ENCODE measurements at places on chromosomes 11 and 22.
A peak's percentile ranks its signal among the peaks of the same experiment; 100 is the strongest.

GRCh38 chr11:33575311-33575710 lies 125.3 kb downstream of the C11orf91 start:
- DNase-seq, result no peak

DNA sequence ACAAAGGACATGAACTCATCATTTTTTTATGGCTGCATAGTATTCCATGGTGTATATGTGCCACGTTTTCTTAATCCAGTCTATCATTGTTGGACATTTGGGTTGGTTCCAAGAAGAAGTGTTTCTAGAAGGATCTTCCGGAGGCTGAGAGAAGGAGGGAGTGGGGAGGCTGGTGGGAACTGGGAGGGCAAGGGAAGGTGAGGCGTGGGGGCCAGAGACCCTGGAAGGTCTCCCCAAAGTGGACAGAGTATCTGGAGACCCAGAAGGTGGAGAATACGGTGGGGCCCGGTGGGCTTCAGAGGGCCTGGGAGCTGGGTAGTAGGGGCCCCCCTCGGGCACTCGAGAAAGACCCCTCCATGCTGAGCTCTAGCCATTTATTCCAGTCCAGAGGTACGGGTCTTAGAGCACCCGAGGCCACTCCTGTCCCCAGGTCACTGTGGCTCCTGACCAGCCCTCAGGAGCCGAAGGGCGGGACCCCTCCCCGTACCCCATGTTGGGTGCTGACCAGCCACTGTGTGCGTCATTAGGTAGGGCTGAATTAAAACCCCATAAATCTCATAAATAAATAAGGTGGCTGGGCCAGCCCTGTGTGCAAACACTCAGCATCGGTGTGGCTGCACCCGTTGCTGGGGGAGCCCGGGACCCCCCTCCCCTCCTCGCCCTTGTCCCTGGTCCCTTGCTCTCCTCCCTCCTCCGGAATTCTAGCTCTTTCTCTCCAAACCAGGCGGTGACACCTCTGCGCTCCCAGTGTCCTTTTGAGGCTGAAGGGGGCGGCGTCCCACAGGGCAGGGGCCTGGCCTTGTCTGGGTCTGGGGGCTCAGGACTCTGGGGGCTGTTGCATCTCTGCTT lies 38.8 kb upstream of the MUC5AC start:
- no peak for DNase-seq

DNA sequence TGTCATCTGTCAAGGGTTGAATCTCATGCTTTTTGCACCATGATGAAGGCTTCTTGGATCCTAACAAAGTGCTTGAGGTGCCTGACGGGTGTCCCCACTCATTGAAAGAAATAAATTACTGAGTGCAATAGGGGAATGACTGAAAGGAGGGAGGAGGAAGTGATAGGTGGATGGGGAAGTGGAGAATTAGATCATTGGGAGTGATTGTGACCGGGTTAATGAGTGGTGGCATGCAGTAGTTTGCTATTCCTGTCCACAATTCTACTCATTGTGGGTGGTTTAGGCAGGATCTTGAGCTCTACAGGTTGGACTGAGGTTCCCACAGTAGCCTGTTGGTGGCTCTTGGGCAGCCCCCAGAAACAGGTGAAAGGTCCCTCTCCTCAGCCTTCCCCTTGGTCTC lies 44.3 kb downstream of the THAP12 start:
- DNase-seq, result no peak

GRCh38 chr11:10092426-10092825 lies 201.6 kb downstream of the SBF2 start:
- no peak for DNase-seq

DNA sequence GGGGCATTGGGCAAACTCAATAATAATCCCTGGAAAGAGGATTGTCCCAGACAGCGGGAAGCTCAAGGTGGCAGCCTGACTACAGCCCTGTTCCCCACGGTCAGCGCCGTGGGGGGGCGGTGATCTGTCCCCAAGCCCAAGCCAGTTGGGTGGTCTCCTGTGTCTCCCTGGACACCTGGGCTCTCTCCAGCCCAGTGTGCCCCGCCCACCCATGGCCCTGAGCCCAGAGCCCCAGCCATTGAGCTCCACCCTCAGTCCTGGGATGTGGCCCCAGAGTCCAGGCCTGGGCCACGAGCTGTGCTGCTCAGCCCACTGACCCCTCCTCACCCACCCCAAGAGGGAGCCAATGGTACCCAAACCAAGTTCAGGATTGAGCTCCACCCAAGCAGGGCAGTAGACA lies 27.9 kb upstream of the PDE2A start:
- DNase-seq, result no peak

- peak; percentile 23 for DNase-seq
Observed at GRCh38 chr11:15941206-15941770, 415.1 kb downstream of the SOX6 start.

DNA sequence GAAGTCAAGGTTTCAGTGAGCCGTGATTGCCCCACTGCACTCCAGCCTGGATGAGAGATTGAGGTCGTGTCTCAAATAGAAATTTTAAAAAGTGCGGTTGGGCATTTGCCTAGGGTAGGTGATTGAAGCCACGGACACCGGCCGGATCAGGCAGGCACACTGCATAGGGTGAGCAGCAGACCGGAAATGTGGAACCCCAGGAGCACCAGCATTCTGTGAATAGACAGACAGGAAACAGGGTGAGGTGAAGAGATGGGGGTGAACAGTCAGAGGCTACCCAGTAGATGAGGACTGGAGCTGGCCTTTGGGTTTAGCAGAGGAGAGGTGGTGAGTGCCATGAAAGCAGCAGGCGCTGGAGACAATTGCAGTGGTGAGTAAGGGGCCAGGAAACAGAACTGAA lies 43.5 kb downstream of the PPFIA1 start:
- DNase-seq, result no peak

DNA sequence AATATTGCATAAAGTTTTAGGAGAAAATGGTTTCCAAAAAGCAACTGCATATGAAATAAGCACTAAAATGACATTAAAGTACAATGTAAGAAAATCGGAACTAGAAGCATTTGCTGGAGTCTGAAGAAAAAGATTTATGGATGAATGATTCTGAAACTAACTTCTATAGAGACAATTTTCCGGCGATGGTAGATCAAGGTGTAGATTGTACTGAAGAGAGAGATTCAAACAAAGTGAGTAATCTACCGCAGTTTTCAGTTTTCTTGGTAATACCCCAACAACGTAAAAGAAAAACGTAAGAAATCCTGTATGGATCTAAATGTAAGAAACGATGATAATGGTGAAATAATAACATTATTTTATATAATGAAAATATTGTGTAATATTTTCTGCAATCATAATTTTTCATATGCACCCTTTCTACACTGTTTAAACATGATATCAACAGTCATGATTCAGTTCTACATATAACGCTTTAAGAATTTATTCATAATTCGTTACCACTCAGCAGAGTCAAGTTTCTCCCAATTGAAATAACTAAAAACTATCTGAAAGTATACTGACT lies 1.8 kb upstream of the CDPF1 start:
- no peak for DNase-seq

DNA sequence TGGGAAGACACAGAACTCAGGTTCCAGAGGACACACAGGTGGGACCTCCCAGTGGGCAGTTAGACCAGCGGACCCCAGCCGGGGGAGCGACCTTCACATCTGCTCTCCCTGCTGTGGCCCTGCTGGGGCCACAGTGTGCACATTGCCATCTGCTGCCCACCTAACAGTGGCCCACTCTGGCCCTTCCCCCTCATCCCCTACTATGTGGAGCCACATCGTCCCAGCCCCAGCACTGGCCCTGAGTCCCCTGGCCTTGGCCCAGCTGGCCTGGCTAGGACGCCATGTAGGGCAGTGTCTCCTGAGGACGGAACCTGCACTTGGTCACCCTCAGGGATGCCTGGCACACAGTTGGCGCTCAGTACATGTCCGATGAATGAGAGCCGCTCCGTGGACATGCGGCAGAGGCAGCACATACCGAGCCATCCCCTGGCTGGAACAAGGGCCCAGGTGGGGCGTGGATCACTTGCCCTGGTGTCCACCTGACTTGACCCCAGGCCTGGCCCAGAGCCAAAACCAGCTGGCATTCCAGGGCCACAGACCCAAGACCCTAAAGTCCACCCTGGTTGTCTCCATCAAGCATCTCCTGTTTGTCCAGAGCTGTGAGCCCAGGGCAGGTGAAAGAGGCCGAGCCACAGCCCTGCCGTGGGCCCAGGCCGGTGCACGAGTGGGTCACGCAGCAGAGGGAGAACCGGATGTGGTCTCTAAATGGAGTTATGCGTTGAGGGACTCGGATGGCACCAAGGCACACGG lies 93.1 kb upstream of the FGF3 start:
- no peak for DNase-seq

GRCh38 chr11:113587308-113587739 lies 112.1 kb upstream of the DRD2 start:
- peak; percentile 3 for DNase-seq

- peak; percentile 53 for DNase-seq
Observed at GRCh38 chr22:24803064-24803542, 2.9 kb upstream of the SGSM1 start.

DNA sequence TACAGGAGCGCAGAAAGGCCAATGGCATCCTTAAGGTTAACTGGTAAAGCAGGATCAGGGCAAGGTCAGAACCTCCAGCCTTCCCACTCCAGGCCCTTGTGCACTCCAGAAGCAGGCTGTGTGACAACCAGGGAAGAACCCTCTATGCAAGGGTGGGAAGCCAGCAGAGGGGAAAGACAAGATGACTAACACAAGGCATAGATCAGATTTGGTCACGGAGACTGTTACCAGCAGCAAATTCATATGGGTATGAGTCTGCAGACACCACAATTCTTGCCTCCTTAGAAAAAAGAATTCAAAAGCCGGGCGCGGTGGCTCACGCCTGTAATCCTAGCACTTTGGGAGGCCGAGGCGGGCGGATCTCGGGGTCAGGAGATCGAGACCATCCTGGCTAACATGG lies 39.8 kb upstream of the MTNR1B start:
- peak; percentile 4 for DNase-seq

DNA sequence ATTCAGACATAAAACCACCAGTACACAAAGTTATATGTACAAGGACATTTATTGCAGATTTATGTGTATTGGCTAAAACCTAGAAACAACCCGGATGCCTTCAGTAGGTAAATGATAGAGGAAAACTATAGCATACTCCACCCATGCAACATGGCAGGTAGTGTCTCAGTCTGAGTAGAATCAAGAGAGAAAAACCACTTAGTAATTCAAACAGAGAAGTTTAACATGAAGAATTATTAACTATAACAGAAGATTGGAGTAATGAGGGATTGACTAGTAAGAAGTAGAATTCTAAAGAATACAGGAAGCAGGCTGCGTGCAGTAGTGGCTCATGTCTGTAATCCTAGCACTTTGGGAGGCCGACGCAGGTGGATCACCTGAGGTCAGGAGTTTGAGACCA lies 16.2 kb upstream of the SPTY2D1 start:
- no peak for DNase-seq

DNA sequence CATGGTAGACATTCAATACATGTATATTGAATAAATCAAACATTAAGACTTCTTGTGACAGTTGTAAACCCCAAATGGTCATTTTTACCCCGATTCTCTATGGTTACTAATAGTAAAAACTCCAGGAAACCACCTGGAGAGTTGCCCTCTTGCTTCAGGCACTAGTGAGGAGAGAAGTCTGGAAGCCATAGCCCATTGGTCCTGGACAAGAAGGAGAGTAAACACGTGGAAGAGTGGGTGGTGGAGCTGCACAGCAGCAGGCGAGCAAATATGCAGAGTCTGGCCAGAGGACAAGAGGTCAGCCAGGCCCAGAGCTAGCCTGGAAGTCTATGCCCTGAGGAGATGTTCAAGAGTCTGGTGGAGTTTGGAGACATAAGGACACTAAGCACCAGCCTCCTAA lies 17.7 kb downstream of the DCHS1 start:
- DNase-seq, result peak; percentile 34

- no peak for DNase-seq
Observed at GRCh38 chr11:131530407-131530806, 160.0 kb downstream of the NTM start.

- no peak for DNase-seq
Observed at GRCh38 chr11:111194860-111195568, 50.5 kb upstream of the POU2AF2 start.

- DNase-seq, result no peak
Observed at GRCh38 chr11:90542092-90542491, 319.2 kb upstream of the CHORDC1 start.

DNA sequence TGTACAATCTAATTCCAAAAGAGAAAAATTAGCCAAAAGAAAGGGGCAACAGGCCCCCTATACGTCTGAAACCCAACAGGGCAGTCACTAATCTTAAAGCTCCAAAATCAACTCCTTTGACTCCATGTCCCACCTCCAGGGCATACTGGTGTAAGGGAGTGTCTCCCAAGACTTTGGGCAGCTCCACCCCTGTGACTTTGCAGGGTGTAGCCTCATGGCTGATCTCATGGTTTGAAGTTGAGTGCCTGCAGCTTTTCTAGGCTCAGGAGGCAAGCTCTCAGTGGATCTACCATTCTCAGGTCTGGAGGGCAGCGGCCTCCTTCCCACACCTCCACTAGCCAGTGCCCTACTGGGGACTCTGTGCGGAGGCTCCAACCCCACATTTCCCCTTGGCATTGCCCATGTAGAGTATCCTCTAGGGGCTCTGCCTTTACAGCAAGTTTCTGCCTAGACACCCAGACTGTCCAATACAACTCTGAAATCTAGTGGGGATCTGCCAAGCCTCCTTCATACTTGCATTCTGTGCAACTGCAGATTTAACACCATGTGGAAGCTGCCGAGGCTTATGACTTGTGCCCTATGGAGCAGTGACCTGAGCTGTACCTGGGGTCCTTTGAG lies 94.5 kb downstream of the TRIM29 start:
- DNase-seq, result no peak

DNA sequence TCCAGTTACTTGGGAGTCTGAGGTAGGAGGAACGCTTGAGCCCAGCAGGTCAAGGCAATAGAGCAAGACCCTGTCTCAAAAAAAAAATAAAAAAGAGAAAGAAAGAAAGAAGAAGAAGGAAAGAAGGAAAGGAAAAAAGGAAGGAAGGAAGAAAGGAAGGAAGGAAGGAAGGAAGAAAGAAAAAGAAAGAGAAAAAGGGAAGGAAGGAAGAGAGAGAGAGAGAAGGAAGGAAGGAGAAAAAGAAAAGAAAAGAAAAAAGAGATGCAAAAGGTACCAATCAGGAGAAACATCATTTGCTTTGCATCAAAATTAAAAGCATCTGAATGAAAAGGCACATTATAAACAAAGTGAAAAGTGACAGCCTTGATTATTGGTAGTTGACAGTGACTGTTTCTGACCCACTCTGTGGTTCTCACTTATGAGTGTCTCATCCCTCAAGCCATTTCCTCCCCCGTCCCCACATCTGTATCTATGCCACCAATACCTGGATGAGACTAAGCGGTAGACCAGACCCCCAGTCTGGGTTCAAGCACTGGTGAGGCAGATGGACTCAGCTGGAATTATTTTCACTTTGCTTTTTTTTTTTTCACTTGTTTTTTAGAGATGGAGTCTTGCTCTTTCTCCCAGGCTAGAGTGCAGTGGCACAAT lies 33.0 kb upstream of the XBP1 start:
- no peak for DNase-seq
